Prostate gland (tissue), 2 donors: ENCODE measurements at places on chromosomes 13 and 19.
A peak's percentile ranks its signal among the peaks of the same experiment; 100 is the strongest.

DNA sequence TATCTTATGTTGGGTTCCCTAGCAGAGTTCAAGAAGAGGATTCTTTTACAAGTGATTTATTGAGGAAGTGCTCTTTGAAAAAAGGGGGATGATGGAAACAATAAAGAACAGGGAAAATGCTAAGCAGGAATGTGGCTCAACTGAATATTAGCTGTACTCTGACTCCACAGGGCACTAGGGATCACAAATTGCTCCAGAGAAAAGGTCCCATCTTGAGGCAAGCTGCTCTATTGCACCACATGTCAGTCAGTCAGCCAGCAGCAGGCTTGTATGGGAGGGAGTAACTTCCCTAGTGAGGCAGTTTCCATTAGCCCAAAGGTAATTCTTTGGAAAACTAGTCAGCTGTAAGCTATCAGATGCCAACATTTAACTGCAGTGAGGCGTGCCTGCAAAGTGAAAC is 73.3 kb upstream of the FNDC3A start:
- no peak for DNase-seq

DNA sequence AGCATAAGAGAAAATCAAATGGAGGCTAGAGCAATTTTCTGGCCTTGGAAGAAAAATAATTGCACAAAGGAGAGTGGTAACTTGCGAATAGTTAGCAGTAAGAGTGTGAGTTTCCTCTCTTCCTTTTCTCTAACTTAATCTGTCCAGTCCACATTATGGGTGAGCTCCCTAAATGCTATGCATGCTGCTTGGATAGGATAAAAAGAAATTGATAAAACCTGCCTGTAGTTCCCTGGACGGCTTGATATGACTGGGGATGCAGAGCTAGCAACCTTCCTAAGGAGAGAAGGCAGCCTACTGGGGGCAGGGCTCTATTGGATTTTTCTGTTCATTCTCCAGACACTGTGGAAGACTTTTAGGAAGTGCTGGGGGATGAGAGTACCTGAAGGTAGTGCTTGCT is 311.3 kb downstream of the LMO7 start:
- no peak for DNase-seq

- DNase-seq = no peak
These were observed 491.3 kb upstream of the KLF12 start for GRCh38 chr13:74625541-74625940.

DNA sequence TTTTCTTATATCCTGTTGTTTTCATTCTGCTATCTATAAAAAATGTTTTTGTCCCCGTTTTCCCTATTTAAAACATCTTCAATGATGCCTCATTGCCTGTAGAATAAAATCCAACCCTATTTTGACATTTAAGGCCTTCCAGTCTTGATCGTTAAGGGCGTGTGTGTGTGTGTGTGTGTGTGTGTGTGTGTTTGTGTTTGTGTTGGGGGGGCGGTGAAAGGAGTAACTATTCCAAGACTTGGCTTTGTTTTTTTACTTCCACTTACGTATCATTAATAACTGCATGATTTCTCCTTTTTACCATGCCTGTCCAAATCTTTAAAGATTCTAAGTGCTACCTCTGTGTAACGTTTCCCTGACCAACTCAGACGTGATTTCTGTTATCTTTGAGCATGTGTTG is 784 bp downstream of the PIBF1 start:
- no peak for DNase-seq

- no peak for DNase-seq
These were observed at the start of gene DAZAP1 for GRCh38 chr19:1407528-1408299. TSS of gene DAZAP1 (plus strand) at chr19:1407586. CDS start at chr19:1407774, 188 bp downstream.

- DNase-seq = peak; percentile 75
These were observed 11.4 kb downstream of the PCCA start for GRCh38 chr13:100100115-100100879.

GRCh38 chr13:108594153-108594552 is 35.3 kb upstream of the MYO16 start:
- DNase-seq = no peak

GRCh38 chr13:40483601-40484000 is 182.8 kb downstream of the FOXO1 start:
- DNase-seq = no peak

- no peak for DNase-seq
These were observed 4.6 kb upstream of the PNMA8A start for GRCh38 chr19:46475986-46476385.

- no peak for DNase-seq
These were observed 575 bp downstream of the SHFL start for GRCh38 chr19:10086591-10087192.

DNA sequence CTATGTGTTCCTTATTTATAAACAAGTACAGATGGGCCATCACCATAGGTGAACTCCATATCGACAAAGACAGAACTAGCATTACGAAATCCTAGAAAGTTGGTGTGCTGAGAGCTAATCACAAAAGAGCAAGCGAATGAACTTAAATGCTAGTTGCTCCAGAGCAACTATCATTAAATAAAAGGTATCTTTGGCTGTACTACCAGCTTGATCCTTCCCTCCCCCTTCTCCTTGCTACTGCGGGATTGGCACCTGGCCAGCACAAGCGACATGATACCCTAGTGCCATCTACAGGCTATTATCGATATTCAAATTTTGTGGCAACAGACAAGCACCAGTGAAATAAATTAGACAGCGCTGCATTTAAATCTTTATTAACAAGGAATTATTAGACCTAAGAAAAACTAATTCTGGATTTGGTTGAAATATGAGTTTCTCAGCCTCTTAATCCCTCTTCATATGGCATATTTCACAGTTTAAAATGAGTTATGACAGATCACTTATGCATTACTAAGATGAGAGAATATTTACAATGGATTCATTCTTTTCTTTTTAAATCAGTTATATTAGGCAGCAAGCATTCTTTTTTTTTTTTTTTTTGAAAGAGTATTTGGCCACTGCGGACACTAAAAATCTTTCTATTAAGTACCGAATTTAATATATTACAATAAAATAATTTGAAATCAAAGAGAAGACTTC is 5.8 kb downstream of the PCDH9 start:
- DNase-seq = peak; percentile 73

- DNase-seq = no peak
These were observed 321.3 kb downstream of the GPC6 start for GRCh38 chr13:93547886-93548285.

GRCh38 chr19:53696951-53697350 is 65.2 kb downstream of the DPRX start:
- no peak for DNase-seq

GRCh38 chr13:108606424-108606823 is 23.0 kb upstream of the MYO16 start:
- DNase-seq = no peak

DNA sequence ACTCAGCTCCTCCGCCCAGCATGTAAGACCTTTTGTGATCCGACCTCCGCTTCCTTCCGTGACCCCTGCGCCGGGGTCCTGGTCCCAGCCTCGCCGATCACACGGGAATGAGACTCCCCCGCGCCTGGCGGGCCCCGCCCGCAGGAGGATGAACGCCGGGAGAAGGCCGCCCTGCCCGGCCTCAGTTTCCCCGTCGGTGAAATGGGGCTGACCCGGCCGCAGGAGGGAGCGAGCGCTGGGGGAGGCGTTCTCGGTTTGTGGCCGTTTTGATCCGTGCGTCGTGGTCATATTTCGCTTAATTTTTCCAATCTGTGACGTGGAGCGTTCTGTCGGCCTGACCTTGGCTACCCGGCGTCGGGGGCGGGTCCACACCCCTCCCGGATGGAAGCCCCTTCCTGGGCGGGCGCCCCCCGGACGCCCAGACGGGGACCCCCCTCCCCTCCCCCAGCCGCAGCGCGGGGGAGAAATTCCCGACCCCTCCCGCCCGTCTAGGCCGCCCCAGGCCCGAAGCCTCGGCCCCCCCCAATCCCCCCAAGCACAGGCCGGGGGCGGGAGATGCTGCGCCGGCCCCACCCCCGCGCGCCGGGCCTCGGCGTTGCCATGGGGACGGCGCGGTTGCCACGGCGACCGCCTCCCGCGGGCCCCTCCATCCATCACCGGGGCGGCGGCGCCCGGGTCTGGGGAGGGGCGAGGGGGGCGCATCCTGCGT is 11.1 kb downstream of the PALM start:
- DNase-seq = no peak

DNA sequence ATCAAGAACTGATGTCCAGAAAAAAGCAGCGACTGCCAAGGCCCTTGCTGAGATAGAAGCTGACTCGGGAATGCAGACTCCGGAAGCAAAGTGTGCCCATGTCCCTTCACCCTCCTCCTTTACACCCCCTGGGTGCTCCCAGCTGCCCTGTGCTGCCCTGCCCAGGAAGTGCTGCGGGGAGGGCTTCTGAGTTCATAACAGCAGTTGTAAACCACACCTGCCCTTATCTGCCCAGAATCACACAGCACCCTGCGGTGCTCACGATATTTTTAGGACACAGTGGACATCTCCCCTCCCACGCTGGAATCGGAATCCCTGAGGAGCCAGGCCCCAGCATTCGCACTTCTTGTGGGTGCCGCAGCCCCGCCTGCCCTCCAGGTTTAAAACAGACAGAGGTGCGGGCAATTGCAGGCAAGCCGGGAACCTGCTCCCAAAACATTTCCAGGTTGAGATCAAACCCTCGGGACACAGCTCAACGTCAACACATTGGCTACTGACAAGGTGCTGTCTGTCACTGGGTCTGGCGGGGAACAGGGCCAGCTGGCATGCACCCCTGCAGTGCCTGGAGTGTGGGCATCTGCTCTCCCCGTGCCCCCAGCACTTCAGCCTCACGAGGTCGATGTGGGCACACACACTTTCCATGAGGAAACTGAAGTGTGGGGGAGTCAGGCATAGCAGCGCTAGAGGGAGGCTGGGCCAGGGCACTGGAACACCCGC is 36.8 kb downstream of the RAB20 start:
- no peak for DNase-seq

DNA sequence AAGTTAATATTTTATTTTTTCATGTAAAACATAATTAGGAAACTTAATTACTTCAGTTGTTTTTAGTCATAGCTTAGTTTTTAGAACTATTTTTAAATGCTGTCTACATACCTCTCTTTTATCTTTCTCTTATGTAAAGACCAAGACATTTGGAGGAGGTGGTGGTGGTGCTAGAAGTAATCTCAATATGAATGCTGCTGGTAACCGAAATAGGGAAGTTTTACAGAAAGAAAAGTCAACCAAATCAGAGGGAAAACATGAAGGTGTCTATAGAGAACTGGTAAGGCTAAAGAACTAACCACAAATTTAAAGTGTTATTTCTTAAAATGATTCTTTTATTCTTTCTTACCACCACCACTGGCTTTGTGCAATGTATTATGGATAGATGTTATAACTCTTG is 97.3 kb downstream of the TDRD3 start:
- no peak for DNase-seq

GRCh38 chr19:45187421-45188100 is 9.0 kb downstream of the BLOC1S3 start:
- DNase-seq = no peak

DNA sequence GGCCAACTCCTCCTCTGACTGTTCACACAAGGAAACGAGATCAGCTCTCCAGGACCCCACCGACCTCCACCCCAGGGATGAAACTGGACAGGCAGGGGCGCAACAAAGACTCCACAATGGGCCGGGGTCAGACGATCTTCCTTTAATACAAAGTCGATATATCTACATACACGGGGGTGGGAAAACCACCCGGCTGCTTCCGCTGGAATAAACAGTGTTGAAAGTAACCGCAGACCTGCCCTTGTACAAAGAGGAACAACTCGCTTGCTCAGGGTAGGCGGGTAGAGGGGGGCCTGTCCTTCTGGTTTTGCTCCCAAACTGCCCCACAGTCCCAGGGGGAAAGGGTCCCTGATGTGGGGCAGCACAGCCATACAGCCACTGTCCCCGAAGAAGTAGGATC is 135.2 kb downstream of the PTPRS start:
- no peak for DNase-seq

- no peak for DNase-seq
These were observed 53.6 kb upstream of the PABPC3 start for GRCh38 chr13:25042151-25042865.

- no peak for DNase-seq
These were observed 367.8 kb downstream of the DACH1 start for GRCh38 chr13:71499235-71499634.

DNA sequence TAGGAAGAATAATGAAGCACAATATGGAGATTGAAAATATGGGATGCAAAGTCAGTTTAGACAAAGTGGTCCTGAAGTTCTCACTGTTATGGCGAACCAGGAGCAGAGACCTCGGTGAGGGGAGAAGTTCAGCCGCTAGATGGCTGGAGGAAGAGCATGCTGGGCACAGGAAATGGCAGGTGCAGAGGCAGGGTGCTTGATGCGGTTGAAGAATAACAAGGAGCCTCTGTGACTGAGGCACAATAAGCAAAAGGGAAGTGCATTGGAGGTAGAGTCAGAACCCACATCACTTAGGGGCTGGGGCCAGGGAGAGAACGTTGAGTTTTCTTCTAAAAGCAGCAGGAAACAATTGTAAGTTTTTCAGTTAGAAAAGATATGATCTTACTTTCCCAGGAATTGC is 1725.2 kb downstream of the EFNB2 start:
- DNase-seq = no peak

DNA sequence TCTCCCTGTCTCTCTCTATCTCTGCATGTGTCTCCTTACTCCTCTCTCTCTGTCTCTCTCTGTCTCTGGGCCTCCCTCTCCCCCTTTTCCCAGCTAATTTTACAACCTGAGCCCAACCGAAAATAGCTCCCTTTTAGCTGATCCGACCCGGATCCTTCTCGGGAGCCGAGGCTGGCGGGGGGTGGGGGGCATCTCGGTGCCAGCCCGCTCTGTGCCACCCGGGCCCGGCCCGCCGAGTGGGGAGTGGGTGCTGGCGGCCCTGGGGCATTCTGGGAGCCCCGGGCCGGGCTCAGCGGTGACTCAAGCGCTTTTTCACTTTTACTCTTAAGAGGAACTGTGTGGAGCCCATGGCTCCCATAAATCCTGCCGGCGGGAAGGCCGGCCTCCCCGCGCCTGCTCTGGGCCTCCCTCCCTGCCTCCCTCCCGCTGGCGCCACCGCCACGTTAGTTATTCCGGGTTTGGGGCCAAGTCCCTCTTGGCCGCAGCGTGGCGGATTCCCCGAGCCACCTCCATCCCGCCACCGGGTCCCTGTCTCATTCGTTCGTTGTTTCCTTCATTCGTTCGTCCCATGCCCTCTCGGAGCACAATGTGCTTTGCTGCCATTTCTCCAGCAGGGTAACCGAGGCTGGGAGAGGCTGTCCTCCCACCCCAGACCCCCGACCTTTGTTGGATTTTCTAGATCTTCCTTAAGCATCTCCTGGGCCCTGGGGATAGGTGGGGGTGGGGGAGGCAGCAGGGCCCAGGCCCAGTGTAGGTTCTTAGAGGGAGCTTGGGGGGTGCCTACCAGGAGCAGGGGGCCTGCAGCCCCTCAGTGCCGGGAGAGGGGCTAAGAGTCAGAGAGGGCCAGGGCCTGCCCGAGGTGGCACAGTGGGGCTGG is 3.2 kb downstream of the NFIC start:
- DNase-seq = peak; percentile 72
